ENCODE measurements at places on chromosomes 5 and 9.

DNA sequence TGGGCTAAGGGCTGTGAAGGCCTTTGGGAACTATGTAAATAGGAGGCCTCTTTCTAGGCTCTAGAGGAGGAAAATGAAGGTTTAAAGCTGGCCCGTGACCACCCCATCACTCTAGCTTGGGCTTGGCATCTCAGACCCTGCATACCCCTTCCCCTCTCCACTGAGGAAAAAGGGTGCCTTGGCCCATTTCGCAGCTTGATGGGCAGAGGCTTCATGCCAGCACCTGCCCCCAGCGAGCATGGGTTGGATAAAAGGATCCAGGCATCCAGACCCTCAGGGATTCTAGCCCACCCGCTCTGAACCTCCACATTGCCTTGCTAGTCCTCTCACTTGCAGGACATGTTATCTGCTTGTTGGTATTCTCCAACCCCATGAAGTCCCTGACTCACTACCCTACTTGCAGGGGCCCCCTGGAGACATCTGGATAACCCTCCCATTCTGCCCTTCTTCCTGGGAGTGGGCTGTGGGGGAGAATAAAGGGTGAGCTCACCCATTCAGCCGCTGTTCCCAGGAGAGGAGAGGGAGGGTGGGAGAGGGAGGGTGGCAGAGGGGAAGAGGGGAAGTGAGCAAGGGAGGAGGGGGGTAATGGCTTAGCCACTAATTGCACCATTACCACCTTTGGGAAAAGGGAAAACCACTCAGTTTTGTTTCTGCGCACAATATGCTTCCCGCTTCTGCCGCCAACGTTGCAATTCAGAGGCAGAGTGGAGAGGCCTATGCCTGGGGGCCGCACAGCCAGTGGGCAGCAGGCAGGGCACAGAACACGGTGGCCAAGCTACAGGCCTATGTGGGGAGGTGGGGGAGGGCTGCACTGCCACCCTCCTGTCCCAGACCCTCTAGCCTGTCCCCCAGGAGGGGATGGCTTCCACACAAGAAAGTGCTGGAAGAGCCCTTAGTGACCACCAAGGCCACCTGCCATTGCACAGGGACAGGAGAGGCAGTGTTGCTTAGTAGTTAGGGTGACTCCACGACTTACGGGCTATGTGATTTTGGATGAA is 2.1 kb upstream of the CAMK2A start:
- peaks cover 24% of the 10 kb centered on the region for H3K27me3 ChIP-seq
- no peaks in the 10 kb centered on the region for H3K36me3 ChIP-seq
- no peak for DNase-seq
- no peak overlapping the region for H3K27ac ChIP-seq

GRCh38 chr9:109264877-109265587 is 55.8 kb downstream of the EPB41L4B start:
- no peaks in the 10 kb centered on the region for H3K36me3 ChIP-seq
- no peak overlapping the region for H3K27ac ChIP-seq
- peaks cover 4% of the 10 kb centered on the region for H3K4me1 ChIP-seq
- no peaks in the 10 kb centered on the region for H3K27me3 ChIP-seq
- no peak overlapping the region for H3K4me3 ChIP-seq
- peak; percentile 71 for DNase-seq

DNA sequence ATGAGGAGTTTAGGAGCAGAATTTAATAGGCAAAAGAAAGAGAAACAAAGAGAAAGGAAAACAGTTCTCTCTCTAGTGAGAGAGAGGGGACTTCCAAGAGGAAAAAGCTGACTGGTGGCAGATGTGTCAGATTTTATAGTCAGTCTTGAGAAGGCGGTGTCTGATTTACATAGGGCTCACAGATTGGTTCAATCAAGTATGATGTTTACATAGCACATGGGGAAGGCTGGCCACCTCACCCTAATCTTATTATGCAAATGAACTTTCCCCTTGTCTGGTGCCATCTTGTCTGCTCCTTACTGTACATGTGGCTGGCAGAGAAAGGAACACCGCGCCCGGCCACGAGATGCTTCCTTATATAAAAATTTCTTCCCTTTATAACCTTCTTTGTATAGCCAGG is 24.7 kb downstream of the UNC13B start:
- no peak overlapping the region for H3K4me3 ChIP-seq
- no peaks in the 10 kb centered on the region for H3K4me1 ChIP-seq
- H3K27ac ChIP-seq, result no peak overlapping the region
- no peaks in the 10 kb centered on the region for H3K27me3 ChIP-seq
- H3K36me3 ChIP-seq, result peaks cover 6% of the 10 kb centered on the region

- H3K36me3 ChIP-seq, result no peaks in the 10 kb centered on the region
- no peak overlapping the region for H3K4me3 ChIP-seq
- no peak for DNase-seq
- H3K4me1 ChIP-seq, result no peaks in the 10 kb centered on the region
- no peak overlapping the region for H3K27ac ChIP-seq
Observed at GRCh38 chr5:110356677-110357076, 369.8 kb downstream of the TMEM232 start.
